Panc1 (cell line): ENCODE measurements at places on chromosomes 2 and 18.

DNA sequence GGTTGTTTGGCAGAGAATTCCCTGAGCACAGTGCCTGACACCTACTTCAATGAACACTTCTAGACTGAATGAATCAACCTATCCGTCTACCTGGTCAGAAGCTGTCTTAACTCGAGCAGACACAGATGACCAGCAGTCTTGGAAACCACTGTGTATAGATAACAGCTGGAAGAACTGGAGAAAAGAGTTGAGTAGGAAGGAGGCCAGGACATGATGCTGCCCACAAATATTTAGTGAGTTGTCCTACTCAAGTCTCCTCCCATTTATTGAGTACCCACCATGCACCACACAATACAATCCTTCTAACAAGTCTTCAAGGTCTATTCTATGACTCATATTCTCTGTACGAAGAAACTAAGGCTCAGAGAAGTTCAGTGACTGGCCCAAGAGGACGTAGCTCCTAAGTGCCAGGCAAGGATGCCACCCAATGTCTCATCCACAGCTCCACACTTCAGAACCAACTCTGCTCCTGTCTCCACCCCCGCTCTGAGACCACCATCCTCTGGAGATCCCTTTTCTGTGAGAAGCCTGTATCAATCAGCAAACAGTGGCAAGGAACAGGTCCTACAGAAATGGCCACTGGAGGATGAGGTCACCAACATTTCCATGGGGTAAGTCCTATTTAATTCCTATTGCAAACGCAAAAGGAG is 62.2 kb downstream of the GALNT14 start:
- no peaks in the 10 kb centered on the region for H3K4me1 ChIP-seq
- no peak for DNase-seq
- H3K4me3 ChIP-seq, result no peak overlapping the region
- no peaks in the 10 kb centered on the region; the same call in 1 of the 2 replicates for H3K27me3 ChIP-seq
- no peaks in the 10 kb centered on the region for H3K36me3 ChIP-seq

GRCh38 chr2:128485761-128486639 is 167.3 kb upstream of the HS6ST1 start:
- peaks cover 4% of the 10 kb centered on the region; the same call in 1 of the 2 replicates for H3K27me3 ChIP-seq
- no peak overlapping the region for H3K4me3 ChIP-seq
- H3K36me3 ChIP-seq, result no peaks in the 10 kb centered on the region
- H3K4me1 ChIP-seq, result no peaks in the 10 kb centered on the region

DNA sequence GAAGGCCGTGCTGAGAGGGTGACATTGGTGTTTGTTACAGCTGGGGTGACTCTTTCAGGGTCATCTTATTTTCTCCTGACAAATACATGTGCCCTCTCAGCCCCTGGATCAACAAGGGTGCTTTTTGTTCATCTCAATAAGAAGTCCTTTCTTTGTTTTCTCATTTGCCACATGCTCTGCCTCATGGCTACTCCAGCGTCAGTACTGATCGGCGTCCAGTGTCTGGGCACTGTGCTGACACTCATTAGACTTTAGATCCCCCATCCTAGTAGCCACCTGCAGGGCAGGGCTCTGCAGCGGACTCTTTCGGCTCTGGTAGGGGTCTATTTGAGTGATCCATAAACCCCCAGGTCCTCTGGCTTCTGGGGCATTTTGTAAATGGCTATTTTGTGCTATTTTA is 38.4 kb downstream of the NPPC start:
- H3K27me3 ChIP-seq, result peaks cover 4% of the 10 kb centered on the region
- no peak overlapping the region for H3K4me3 ChIP-seq
- no peak overlapping the region for H3K27ac ChIP-seq
- no peaks in the 10 kb centered on the region for H3K36me3 ChIP-seq

GRCh38 chr2:236289766-236290462 is 25.7 kb upstream of the ASB18 start:
- no peaks in the 10 kb centered on the region for H3K4me1 ChIP-seq
- no peaks in the 10 kb centered on the region for H3K36me3 ChIP-seq
- no peak overlapping the region for H3K27ac ChIP-seq
- H3K4me3 ChIP-seq, result no peak overlapping the region
- DNase-seq, result no peak
- no peaks in the 10 kb centered on the region for H3K27me3 ChIP-seq

DNA sequence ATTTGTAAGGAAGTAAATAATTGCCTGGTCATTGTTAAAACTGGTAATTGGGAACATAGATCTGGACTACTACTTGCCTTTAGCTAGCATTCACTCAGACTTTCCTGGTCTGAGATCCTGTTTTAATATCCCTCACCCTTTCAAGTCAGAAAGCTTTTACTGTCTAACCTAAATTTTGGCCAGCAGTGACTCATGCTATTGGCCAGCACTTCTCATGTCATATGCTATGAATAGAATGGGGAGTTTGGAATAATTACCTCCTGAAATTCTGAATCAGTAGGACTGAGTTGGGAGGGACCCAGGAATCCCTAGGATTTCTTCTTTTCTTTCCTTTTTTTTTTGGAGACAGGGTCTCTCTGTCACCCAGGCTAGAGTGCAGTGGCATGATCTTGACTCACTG is 19.3 kb downstream of the STK36 start:
- H3K27me3 ChIP-seq, result no peaks in the 10 kb centered on the region
- peaks cover 3% of the 10 kb centered on the region; the same call in 1 of the 2 replicates for H3K36me3 ChIP-seq
- H3K4me3 ChIP-seq, result no peak overlapping the region
- no peak for DNase-seq

DNA sequence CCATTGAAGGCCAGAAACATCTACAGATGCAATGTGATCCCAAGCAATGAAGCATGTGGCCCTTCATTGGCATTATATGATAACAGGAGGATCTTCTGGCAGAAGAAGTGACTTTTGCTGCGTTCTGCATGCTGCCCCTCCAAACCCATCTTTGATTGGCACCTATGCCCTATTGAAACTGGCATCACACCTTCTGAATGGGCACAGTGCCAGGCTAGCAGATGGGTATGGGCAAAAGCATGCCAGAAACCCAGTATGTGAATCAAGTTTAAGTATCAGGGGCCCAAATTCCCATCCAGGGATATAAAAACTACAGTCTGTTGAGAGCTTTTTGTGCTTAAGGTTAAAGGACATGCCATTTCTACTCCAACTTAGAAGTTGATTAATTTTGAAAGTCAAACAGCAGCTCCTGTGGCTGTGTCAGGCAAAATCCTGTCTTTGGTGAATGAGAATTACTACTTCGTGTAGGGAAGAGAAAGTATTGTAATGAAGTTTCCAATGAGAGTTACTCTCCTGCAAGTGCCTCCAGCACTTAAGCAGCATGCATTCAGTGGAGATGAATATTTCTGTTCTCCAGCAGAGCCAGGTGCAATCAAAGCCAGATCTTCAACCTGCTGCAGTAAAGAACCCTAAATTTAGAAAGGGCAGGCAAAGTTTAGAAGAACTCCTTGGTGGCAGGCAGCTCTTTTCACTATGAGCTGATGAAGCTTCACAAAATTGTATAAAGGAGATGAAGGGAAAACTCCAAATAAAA is 8.6 kb downstream of the VRK2 start:
- H3K4me1 ChIP-seq, result no peaks in the 10 kb centered on the region
- H3K36me3 ChIP-seq, result peaks cover 20% of the 10 kb centered on the region
- no peak overlapping the region for H3K27ac ChIP-seq
- no peak overlapping the region for H3K4me3 ChIP-seq
- no peaks in the 10 kb centered on the region for H3K27me3 ChIP-seq

- no peak overlapping the region for H3K4me3 ChIP-seq
- no peaks in the 10 kb centered on the region for H3K27me3 ChIP-seq
- peak overlapping the region; percentile 90 for H3K27ac ChIP-seq
- no peaks in the 10 kb centered on the region for H3K36me3 ChIP-seq
Observed at GRCh38 chr2:1731447-1731962, 12.8 kb downstream of the PXDN start.

DNA sequence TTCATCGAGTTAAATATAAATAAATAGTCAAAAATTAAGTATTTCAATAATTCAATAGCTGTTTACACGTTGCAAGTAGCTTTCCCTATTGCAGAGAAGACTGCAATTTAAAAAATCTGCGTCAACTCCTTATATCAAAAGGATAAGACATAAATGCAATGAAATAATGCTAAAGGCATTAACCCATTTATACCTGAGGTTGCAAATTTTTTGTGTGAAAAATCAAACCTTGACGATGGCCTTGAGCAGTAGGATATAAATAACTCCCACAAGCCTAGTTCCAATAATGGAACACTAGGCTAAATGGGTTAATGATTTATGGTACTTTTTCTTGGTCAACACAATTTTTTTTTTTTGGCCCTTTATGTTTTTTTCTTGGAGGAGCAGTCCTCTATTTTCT is 76.4 kb upstream of the CDKL4 start:
- H3K27me3 ChIP-seq, result no peaks in the 10 kb centered on the region
- DNase-seq, result no peak
- H3K27ac ChIP-seq, result no peak overlapping the region
- H3K4me1 ChIP-seq, result no peaks in the 10 kb centered on the region

DNA sequence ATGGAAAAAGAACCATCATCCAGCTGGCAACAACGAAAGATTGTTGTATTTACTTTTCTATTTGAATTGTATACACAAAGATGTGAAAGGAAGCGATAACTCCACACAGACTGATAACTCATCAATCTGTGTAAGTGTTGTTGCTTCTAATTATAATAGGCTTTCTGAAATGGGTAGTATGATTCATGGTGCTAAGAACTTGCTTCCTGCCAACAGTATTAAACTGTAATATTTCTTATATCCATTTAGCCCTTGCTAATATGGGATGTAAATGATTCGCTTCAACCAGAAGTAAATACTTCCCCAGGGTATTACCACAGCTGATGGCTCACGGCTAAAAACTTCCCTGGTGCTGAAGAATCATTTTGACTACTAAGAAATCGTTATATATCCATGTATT is 70.2 kb downstream of the TMEM163 start:
- DNase-seq, result no peak
- no peak overlapping the region for H3K4me3 ChIP-seq
- no peaks in the 10 kb centered on the region for H3K27me3 ChIP-seq
- H3K36me3 ChIP-seq, result no peaks in the 10 kb centered on the region

GRCh38 chr2:4673025-4673489 is 969.7 kb downstream of the DCDC2C start:
- H3K36me3 ChIP-seq, result no peaks in the 10 kb centered on the region
- DNase-seq, result peak; percentile 65
- H3K27ac ChIP-seq, result peak overlapping the region; percentile 74
- peak overlapping the region; percentile 71 for H3K4me3 ChIP-seq
- H3K27me3 ChIP-seq, result no peaks in the 10 kb centered on the region
- H3K4me1 ChIP-seq, result no peaks in the 10 kb centered on the region

- H3K4me3 ChIP-seq, result no peak overlapping the region
- no peak overlapping the region for H3K27ac ChIP-seq
- H3K4me1 ChIP-seq, result no peaks in the 10 kb centered on the region
- peaks cover 2% of the 10 kb centered on the region for H3K27me3 ChIP-seq
- H3K36me3 ChIP-seq, result no peaks in the 10 kb centered on the region
- DNase-seq, result no peak
Observed at GRCh38 chr2:204268458-204268857, 276.8 kb upstream of the PARD3B start.

- no peak overlapping the region for H3K4me3 ChIP-seq
- DNase-seq, result peak; percentile 53
- no peaks in the 10 kb centered on the region for H3K36me3 ChIP-seq
- no peak overlapping the region for H3K27ac ChIP-seq
Observed at GRCh38 chr2:26630669-26631360, 10.4 kb downstream of the CIB4 start.

GRCh38 chr18:36578871-36579710 is 249.7 kb downstream of the TPGS2 start:
- H3K27me3 ChIP-seq, result no peaks in the 10 kb centered on the region
- no peaks in the 10 kb centered on the region for H3K4me1 ChIP-seq
- H3K27ac ChIP-seq, result no peak overlapping the region
- no peak for DNase-seq

- H3K4me1 ChIP-seq, result no peaks in the 10 kb centered on the region
- H3K27ac ChIP-seq, result no peak overlapping the region
- no peaks in the 10 kb centered on the region for H3K27me3 ChIP-seq
- H3K4me3 ChIP-seq, result no peak overlapping the region
Observed at GRCh38 chr2:236128321-236128720, 39.9 kb downstream of the GBX2 start.

GRCh38 chr2:239790721-239791120 is 234.4 kb downstream of the NDUFA10 start:
- H3K4me3 ChIP-seq, result no peak overlapping the region
- no peaks in the 10 kb centered on the region for H3K4me1 ChIP-seq
- DNase-seq, result no peak
- H3K27me3 ChIP-seq, result peaks cover 8% of the 10 kb centered on the region
- H3K27ac ChIP-seq, result no peak overlapping the region

DNA sequence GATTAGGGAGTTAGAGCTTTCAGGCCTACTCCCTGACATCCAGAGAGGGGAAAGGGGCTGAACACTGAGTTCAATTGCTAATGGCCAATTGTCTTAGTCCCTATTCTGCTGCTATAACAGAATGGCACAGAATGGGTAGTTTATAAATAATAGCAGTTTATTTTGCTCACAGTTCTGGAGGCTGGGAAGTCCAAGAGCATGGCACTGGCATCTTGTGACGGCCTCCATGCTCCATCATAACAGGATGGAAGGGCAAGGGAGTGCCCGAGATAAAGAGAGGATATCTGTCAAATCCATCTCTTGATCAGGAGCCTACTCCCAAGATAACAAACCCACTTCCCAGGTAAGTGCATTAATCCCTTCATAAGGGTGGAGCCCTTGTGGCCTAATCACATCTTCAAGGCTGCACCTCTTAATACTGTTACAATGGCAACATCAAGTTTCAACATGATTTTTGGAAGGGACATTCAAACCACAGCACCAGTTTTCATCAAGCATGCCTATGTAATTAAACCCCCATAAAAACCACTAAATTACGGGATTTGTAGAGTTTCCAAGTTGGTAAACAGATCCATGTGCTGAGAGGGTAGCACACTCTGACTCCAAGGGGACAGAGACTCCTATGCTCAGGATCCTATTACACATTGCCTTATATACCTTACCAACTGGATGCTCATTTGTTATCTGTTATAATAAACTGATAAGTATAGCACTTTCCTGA is 44.6 kb downstream of the BAZ2B start:
- no peaks in the 10 kb centered on the region for H3K27me3 ChIP-seq
- no peak overlapping the region for H3K4me3 ChIP-seq
- no peak for DNase-seq
- no peaks in the 10 kb centered on the region for H3K4me1 ChIP-seq
- H3K27ac ChIP-seq, result no peak overlapping the region

- H3K4me1 ChIP-seq, result peaks cover 6% of the 10 kb centered on the region; the same call in 1 of the 2 replicates
- no peak for DNase-seq
- no peaks in the 10 kb centered on the region for H3K27me3 ChIP-seq
- H3K4me3 ChIP-seq, result no peak overlapping the region
- H3K36me3 ChIP-seq, result peaks cover 2% of the 10 kb centered on the region; the same call in 1 of the 2 replicates
Observed at GRCh38 chr2:74383254-74383653, 3.1 kb upstream of the DCTN1 start.

GRCh38 chr18:76445275-76445674 is 49.8 kb downstream of the ZNF516 start:
- H3K4me3 ChIP-seq, result no peak overlapping the region
- no peaks in the 10 kb centered on the region for H3K36me3 ChIP-seq
- peaks cover 18% of the 10 kb centered on the region for H3K4me1 ChIP-seq
- no peaks in the 10 kb centered on the region for H3K27me3 ChIP-seq
- no peak overlapping the region; the same call in 1 of the 2 replicates for H3K27ac ChIP-seq
